ACHN (cell line): ENCODE measurements at places on chromosomes 4 and X.

GRCh38 chrX:148872161-148872535, 371.7 kb downstream of the AFF2 start:
- no peak for DNase-seq

DNA sequence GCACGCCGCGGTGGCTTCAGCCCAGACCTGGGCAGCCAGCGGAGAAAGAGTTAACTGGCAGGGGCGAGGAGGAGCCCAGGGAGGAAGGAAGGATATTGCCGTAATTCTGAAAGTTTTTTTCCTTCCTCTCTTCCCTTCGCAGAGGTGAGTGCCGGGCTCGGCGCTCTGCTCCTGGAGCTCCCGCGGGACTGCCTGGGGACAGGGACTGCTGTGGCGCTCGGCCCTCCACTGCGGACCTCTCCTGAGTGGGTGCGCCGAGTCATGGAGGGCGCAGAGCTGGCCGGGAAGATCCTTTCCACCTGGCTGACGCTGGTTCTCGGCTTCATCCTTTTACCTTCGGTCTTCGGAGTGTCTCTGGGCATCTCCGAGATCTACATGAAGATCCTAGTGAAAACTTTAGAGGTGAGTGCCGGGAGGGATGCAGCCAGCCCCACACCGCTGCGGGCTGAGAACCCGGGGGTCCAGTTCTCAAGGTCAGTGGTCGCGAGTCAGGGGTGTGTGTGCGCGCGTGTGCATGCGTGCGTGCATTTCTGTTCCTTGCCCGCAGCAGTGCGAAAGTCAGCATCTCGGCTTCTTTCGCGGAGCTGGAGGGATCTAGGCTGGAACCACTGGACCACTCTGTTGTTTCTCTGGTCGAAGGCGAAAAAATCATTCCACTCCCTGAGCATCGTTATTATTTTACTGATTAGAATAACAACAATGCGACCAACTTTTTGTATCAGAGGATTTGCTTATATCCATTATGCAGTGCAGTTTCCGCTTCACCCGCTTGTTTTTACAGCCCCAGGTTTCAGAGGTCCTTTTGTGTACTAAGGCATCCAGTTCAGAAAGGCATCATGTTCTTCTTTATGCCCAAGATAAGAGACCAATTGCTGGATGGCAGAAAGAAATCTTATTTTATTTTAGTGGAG, 709 bp downstream of the GPAT3 start:
- no peak for DNase-seq

- no peak for DNase-seq
These were observed 44.6 kb upstream of the HGFAC start for GRCh38 chr4:3397128-3397527.

- no peak for DNase-seq
These were observed 318.7 kb downstream of the CAMK2D start for GRCh38 chr4:113442826-113443225.

- DNase-seq: no peak
These were observed 427.0 kb upstream of the TRAM1L1 start for GRCh38 chr4:117512414-117512813.

DNA sequence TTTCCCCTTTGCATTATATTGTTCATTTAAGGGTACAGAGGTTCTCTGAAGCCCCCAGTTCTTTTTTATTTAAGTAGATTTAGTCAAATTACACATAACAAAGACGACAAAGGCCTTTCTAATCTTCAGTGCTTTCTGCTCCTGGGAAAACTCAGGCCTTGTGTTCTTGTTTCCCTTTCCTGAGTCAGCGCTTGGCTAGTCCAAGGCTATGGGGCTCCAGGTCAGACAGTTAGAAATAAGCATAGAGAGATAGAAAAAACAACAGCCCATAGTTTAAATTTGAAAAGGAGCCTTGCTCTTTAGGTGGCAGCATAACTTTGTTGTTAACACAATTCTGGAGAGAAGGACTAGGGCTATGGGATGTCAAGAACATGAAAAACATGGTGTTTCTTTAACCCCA, 97.3 kb downstream of the PPP1R2C start:
- DNase-seq: no peak

- DNase-seq: no peak
These were observed 9.5 kb upstream of the CLCN5 start for GRCh38 chrX:49912861-49913260.

DNA sequence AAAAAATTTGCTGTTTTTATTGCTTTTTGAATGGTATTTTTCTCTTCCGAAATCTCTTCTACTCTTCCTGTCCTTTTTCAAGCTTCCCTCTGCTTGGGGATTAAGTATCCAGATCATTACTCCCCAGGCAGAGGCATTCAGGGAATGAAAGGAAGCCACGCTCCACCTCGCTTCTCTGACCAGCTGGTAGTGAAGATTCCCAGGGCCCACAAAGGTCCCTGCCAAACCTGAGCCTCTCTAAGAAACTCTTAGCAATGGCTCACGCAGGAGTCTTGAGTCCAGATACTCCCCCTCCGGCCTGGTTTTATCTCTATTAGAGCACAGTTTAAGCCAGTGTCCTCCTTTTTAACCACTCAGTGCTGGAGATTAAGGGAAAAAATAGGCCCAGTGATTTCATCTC, 51.4 kb upstream of the SOD3 start:
- no peak for DNase-seq

DNA sequence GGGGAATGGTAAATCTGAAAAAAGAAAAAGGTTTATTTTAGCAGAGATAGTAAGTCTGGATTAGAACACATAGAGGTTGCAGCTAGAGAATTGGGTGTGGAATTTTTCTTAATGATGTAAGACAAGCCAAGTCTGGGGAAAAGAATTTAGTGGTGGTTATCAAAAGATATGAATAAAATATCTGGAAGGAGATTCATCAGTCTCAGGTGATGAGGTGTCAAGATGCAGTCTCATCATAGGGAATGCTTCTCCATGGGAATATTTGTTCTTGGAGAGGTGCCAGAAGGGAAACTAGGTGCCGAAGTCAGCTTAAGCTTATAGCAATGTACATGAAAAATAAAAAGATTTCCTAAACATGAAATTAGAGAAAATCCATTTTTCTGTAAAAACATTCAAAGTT, 504.1 kb upstream of the NR3C2 start:
- no peak for DNase-seq

DNA sequence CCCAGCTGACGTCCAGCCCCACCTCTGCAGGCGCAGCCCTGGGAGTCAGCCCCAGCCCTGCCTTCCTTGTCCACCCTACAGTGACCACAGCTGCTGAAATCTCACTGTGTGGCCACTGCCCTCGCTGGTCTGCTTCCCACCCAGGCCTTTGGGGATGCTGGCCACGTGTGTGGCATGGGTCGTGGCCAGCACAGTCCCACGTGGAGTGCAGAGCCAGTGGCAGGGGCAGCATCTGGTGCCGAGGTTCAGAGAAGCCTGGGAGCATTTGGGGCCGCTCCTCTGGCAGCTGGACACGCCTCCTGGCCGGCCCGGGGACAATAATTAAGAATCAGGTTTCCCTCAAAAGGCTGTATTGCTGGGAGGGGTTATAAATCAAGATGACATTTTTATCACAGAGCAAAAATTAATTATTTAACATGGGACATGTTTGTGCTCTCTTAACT, 92.1 kb downstream of the HMX1 start:
- no peak for DNase-seq
